ENCODE measurements at places on chromosomes 16 and 17. TPM values are rescaled to one million over a fixed set of nuclear protein-coding genes. Genes with fewer than 3 reads are reported as not detected.

Gene NOTUM
- not detected for total RNA-seq

Gene CACNG1
- total RNA-seq = not detected

Gene AGRP
- total RNA-seq = not detected

Gene BRIP1
- 11.6 TPM for total RNA-seq

Gene ZNF624
- 4.8 TPM for total RNA-seq

Gene CDRT4
- 1.8 TPM for total RNA-seq

Gene CCT6B
- total RNA-seq = 1.0 TPM

Gene GPRC5C
- total RNA-seq = 4.8 TPM

Gene BCKDK
- 26.5 TPM for total RNA-seq

Gene KRT27
- not detected for total RNA-seq

Gene ACAP1
- total RNA-seq = 0.58 TPM

Gene CCDC78
- 3.8 TPM for total RNA-seq

Gene MPV17L
- 0.66 TPM for total RNA-seq

Gene FA2H
- total RNA-seq = not detected

Gene TP53TG3F
- total RNA-seq = not detected

Gene CCR7
- total RNA-seq = not detected

Gene KRTAP9-8
- total RNA-seq = not detected

Gene PTGES3L
- total RNA-seq = not detected

Gene RSKR
- 5.1 TPM for total RNA-seq

Gene IKZF3
- not detected for total RNA-seq

Gene DDX19B
- 29.8 TPM for total RNA-seq

Gene SKAP1
- total RNA-seq = not detected

Gene CLDN7
- 6.5 TPM for total RNA-seq

Gene TBC1D3C
- not detected for total RNA-seq

Gene MFAP4
- total RNA-seq = 79.4 TPM

Gene VMO1
- total RNA-seq = 1.0 TPM

Gene SOST
- total RNA-seq = not detected

Gene RCVRN
- total RNA-seq = under 0.01 TPM

Gene CXCL16
- not detected for total RNA-seq

Gene OR1A1
- not detected for total RNA-seq
